Fibroblast of villous mesenchyme (primary cell): ENCODE measurements at places on chromosomes 4 and X. TPM values are rescaled to one million over a fixed set of nuclear protein-coding genes. Genes with fewer than 3 reads are reported as not detected.

Gene GEMIN8
- total RNA-seq: 9.3 and 10.4 TPM in 2 replicates

- no peak for DNase-seq
Measured at GRCh38 chr4:159003420-159004253, 99.2 kb upstream of the RAPGEF2 start.

- no peak for DNase-seq
Measured at GRCh38 chr4:8195431-8195830, 3.7 kb upstream of the SH3TC1 start.

GRCh38 chrX:46758163-46758955, 559 bp downstream of the SLC9A7 start:
- peak; percentile 3 for DNase-seq

DNA sequence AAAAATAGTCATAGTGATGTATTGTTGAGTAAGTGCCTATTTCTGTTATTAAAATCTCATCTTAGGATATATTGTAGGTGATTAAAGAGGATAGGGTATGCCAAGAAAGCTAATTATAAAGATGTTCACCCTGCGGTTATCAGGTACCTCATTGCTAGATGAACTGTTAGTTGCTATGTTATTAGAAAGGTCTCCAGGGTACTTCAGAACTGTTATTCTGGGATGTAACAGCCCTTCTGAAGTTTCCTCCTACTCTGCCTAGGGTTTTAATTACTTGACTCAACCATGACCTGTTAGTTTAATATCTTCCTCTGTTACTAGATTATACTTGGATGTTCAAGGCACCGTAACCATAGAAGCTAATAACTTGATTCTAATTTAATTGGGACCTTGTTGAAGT, 15.4 kb downstream of the TMPRSS11E start:
- DNase-seq: no peak

Gene CXCL11
- total RNA-seq: not detected in 2 replicates

- no peak for DNase-seq
Measured at GRCh38 chr4:183392377-183392776, 52.1 kb upstream of the CDKN2AIP start.

DNA sequence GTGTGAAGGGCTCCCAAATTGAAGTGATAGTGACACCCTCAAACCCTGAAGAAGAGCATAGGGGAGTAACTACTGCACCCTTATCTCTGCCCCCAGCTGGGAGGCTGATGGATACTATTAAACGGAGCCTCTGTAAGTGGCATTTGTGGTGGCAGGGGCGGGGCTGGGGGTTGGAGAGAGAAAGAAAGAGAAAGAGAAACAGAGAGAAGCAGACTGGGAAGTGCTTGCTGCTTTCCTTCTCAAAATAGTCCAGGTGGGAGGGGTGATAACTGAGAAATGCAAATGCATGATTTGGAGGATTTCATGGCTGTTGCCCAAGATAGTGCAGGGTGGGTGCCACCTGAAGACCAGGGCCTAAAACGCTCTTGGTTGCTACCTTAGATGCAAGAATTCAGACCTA, 253.5 kb upstream of the GATB start:
- no peak for DNase-seq

- no peak for DNase-seq
Measured at GRCh38 chr4:47198791-47199190, 167.4 kb downstream of the GABRB1 start.
